Activated CD4-positive, alpha-beta memory T cell treated with anti-CD3 and anti-CD28 coated beads, Interleukin-2, amount 10 ng/mL, durations not matched to agents 7 days and 5 days (primary cell): ENCODE measurements at places on chromosomes 4 and X. TPM values are rescaled to one million over a fixed set of nuclear protein-coding genes. Genes with fewer than 3 reads are reported as not detected.

SPANXN3 gene
- total RNA-seq: not detected

DNA sequence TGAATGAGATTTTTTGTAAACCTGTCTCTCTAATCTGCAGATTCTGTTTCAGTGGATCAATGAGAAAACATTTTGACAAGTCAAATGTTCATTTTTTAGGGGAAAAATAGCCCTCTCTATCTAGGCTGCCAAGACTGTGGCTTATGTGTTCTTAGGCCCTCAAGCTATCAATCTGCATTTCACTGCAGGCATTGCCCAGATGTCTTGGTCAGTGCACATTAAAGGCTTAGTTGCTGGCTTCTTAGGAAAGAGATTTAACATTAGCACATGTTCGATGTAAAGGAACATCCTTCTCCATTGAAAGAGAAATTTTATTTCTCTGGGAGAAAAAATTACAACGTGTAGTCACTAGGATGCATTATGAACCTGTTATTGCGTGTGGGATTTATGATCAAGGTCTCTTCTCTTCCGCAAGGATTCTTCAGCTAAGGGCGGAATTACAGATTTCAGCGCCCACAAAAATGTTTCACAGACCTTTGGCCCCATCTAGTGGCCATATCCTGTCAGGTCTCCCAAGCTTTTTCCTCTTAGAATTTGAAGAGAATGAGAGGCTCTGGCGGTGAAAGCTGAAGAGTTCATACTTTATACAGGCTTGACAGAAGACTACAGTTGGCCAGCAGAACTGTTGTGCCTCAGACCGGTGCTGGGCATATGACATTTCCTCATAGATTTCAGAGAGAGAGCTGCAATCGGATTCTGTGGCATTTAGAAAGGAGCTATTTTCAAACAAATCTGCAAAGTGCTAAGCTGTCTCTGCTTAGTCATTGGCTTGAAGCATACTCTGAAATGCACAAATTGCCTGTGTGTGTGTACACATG lies 144.6 kb upstream of the NOCT start:
- peak; percentile 47 for DNase-seq

XAGE2 gene
- not detected for total RNA-seq

DNA sequence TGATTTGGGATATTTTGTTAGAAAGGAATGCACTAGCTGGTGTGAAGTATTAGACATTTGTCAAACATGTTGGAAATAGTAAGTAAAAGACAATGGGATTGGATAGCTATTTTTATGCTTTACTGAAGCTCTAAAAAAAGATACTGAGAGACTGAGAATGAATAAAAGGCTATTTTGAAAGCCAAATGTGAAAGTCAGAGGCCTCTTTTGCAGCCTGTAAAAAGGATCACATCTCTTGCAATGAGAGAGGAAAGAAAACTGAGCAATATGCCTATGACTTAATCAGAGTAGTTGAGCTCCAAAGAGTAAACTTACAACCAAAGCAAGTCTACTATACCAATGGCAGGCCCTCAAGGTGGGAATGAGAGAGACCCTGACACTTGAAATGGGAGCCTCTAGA lies 212.6 kb upstream of the LCORL start:
- DNase-seq: no peak

PCDH18 gene
- total RNA-seq: 0.38 TPM

CXCL11 gene
- total RNA-seq: 0.28 TPM

DNA sequence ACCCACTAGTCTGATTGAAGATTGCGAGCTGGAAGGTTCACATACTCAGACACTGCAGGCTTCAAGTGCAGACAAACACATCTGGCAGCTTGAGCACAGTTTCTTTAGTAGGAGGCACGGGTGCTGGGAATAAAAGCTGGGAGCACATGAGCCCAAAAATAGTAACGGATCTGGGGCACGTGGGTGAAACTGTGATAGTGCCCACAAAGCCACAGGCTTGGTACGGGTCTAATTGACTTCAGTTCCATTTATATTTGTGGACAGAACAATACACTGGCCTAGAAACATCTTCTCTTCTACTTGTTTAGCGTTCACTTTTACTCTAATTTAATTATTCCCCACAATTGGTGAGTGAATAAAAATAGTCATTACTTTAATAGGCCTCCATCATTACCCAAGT lies 2370.7 kb downstream of the PCDH7 start:
- no peak for DNase-seq

DNA sequence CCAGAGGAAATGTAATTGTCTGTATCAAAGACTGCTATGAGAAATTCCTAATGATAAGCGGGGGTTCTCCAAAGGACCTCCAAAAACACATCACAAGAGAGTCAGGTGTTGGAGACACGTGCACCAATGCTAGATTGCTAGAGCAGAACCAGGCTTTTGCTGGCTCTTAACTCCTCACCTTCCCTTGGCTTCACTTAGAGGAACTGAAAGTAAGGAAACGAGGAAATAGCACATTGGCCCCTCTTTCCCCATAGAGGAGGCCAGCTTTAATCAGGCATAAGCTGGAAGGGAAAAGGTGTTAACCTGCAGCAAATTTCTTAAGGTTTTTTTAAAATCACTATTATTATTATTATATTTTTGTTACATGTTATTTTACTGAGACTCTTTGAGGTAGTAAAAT lies 13.6 kb downstream of the OTC start:
- DNase-seq: no peak

DNA sequence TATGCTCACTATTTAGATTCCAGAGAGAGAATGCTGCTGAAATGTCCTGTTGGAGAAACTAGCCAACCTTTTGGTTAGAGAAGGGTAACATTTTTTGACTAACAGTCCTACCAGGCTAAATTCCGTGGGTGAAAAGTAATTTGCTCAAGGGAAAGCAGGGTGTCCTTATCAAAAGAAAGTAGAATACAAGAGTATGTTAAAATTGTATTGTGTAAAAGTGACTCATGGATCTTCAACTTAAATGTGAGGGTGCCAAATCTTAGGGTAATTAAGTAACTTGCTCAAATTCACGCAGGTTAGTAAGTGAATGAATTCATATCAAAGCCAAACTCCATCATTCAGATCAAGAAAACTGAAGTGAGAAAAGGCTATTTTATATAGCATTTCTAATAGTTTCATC lies 81.7 kb downstream of the PCDH7 start:
- DNase-seq: no peak

DNA sequence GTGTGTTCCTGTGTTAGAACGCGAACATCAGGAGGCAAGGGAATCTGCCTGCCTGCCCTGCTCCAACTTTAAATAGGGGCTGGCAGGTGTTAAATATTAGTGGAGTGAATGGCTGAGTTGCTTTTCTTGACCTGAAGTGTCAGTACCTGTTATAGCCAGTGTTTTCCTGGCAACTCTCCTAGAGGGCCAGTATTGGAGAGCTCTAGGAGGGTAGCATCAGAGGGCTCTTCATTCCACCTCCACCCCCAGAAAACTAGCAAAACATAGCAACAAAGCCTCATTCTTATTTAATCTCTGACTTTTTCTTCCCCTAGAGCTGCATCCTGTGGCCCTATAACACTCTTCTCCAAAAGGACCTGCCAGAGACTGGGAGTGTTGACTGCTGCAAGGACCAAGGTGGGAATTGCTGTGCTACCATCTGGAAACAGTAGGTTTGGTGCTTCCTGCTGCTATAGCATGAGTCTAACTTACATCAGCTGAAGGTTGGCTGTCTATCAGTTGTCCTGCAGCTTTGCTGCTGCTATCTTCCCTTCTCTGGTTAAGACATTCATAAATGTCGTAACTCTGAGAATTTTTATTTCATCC lies 33.5 kb downstream of the SGMS2 start:
- DNase-seq: no peak

- no peak for DNase-seq
Measured at GRCh38 chrX:119686087-119686691, 6.8 kb downstream of the SEPTIN6 start.

- DNase-seq: no peak
Measured at GRCh38 chr4:122536001-122536400, 79.5 kb upstream of the IL2 start.

TLL1 gene
- not detected for total RNA-seq

GIMD1 gene
- total RNA-seq: not detected

GRCh38 chr4:77438549-77438948 lies 167.1 kb upstream of the CXCL13 start:
- DNase-seq: no peak

DNAJB14 gene
- 53.7 TPM for total RNA-seq

GRCh38 chr4:26130173-26130572 lies 190.6 kb upstream of the RBPJ start:
- DNase-seq: peak; percentile 45

- DNase-seq: no peak
Measured at GRCh38 chr4:112029771-112030171, 115.5 kb upstream of the FAM241A start.

- no peak for DNase-seq
Measured at GRCh38 chr4:155769090-155769489, 10.3 kb downstream of the GUCY1B1 start.

DNA sequence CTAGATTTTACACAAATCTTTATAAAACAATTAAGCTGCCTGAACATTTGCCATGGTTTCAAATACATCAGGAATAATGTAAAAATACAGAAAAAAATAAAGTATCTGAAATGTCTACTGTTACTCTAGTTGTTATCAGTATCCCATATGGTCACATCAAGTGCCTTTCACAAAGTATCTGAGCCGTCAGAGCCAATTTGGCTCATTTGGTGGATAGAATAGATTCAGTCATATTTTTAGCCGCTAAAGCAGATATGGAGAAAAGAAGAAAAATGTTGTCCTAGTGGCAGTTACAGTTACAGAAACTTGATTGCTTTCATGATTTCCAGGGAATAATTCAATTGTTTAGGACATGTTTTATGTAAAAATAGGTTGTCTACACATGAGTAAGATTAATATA lies 641.1 kb downstream of the RAPGEF2 start:
- no peak for DNase-seq

- DNase-seq: no peak
Measured at GRCh38 chrX:54045563-54046228, 1.4 kb upstream of the PHF8 start.

GRCh38 chrX:68462653-68463052 lies 29.4 kb upstream of the OPHN1 start:
- DNase-seq: peak; percentile 16

TIGD4 gene
- 0.35 TPM for total RNA-seq

- no peak for DNase-seq
Measured at GRCh38 chr4:84070289-84070688, 428.8 kb downstream of the NKX6-1 start.
